Activated naive CD8-positive, alpha-beta T cell treated with anti-CD3 and anti-CD28 coated beads for 36 hours (primary cell): ENCODE measurements at places on chromosomes 5 and 9. TPM values are rescaled to one million over a fixed set of nuclear protein-coding genes. Genes with fewer than 3 reads are reported as not detected.
A peak's percentile ranks its signal among the peaks of the same experiment; 100 is the strongest.

DNA sequence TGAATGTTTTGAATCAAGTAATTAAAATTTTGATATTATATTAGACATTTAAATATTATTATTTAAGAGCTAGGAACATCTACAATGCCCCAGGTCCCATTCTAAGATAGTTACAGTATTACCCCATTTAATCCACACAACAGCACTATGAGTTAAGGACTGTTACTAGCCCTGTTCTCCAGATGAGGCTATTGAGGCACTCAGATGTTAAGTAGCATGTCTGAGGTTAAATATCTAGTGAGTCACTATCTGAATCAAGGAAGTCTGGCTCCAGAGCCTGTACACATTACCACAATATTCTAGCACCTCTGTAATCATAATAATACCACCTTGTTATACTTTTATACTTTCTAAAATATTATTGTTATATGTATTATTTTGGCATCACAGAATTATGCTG lies 304.6 kb downstream of the PDE4D start:
- peaks cover 34% of the 10 kb centered on the region for H3K27me3 ChIP-seq
- peaks cover 14% of the 10 kb centered on the region for H3K4me1 ChIP-seq
- H3K4me3 ChIP-seq = no peak overlapping the region
- no peaks in the 10 kb centered on the region for H3K36me3 ChIP-seq

Gene SURF6
- 31.8 TPM for total RNA-seq

DNA sequence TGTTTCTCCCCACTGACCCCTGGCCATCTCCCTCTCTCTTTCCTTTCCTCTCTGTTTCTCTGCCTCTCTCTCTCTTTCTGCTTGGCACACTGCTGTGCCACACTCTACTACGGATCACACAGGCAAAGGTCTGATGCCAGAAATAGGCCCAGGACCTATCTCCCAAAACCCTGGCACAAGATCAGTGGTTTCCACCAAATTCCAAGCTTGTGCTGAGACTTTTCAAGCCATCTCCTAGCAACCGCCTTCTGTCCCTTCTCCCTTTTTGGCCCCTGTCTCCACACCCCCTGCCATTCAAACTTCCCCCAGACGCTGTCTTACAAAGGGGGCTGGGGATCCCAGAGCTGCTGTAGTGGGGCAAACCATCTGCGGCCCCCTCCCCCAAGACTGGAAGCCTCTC lies 38.5 kb upstream of the RARS1 start:
- no peaks in the 10 kb centered on the region for H3K4me1 ChIP-seq
- H3K27ac ChIP-seq = no peak overlapping the region
- no peaks in the 10 kb centered on the region for H3K36me3 ChIP-seq
- DNase-seq = no peak
- H3K4me3 ChIP-seq = no peak overlapping the region

GRCh38 chr9:70259512-70259802 lies 679 bp downstream of the SMC5 start:
- H3K27me3 ChIP-seq = no peaks in the 10 kb centered on the region
- H3K4me1 ChIP-seq = peaks cover 56% of the 10 kb centered on the region
- DNase-seq = no peak
- peak overlapping the region; percentile 96 for H3K4me3 ChIP-seq

GRCh38 chr9:131677444-131678180 lies 62.3 kb downstream of the RAPGEF1 start:
- peak overlapping the region; percentile 77 for H3K27ac ChIP-seq
- peaks cover 72% of the 10 kb centered on the region for H3K4me1 ChIP-seq
- peaks cover 6% of the 10 kb centered on the region for H3K36me3 ChIP-seq
- H3K4me3 ChIP-seq = peak overlapping the region; percentile 53
- no peaks in the 10 kb centered on the region for H3K27me3 ChIP-seq
